ENCODE measurements at places on chromosomes 4 and X. TPM values are rescaled to one million over a fixed set of nuclear protein-coding genes. Genes with fewer than 3 reads are reported as not detected.

The CXCL10 gene
- not detected for total RNA-seq

The FGFR3 gene
- total RNA-seq: 2.2 TPM

The APELA gene
- not detected for total RNA-seq

The JADE3 gene
- total RNA-seq: 12.2 TPM

The TCEAL3 gene
- total RNA-seq: 24.3 TPM
